ENCODE measurements at places on chromosomes 6 and 20.

DNA sequence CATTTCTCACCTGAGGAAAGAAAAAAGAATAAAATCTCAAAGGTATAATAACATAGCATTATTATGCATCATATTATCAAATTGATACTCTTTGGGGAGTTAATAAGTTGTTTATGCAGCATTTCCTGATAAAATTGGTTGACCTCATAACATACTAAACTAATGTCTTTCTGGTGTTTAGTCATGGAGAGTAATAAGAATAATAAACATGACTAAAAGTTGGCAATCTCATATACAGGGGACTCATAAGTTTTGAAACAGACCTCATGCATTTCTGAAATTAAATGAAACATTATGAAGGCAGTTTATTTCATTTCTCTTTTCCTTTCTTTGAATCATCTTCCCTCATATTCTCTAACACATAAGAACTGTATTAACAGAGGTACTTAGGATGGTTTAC, 60.5 kb upstream of the PRDM1 start:
- no peak for DNase-seq

GRCh38 chr6:8733879-8734278, 298.5 kb upstream of the SLC35B3 start:
- no peak for DNase-seq

DNA sequence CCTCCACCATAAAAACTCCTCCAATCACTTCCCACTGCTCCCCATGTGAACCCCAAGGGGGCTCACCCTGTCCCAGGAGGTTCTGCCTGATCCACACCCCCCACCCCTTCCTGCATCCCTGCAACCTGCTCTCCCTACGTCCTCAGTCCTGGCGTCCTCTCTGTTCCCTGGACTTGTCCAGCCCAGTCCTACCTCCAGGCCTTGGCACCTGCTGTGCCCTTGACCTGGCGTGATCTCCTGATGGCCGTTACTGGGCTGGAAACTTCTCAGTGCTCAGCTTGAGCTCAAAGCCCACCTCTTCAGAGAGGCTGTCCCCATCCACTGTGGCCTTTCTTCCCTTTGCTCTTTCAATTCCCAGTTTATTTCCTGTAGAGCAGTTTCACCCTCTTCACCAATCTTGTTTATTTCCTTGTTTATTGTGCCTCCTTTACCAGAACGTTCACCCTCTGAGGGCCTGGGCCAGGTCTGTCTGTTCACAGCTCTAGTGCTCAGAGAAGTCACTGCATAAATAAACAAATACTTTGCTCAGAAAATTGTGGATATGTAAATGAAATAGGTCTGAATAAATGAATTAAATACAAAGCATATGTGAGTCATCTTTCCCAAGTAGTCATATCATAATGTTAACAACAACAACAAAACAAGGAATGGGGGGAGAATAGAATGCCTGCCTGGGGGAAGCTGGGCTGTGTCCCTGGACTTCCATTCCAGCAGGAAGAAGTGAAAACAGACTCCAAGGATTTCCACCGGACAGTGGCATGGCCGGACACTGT, 175.7 kb upstream of the SULF2 start:
- no peak for DNase-seq

DNA sequence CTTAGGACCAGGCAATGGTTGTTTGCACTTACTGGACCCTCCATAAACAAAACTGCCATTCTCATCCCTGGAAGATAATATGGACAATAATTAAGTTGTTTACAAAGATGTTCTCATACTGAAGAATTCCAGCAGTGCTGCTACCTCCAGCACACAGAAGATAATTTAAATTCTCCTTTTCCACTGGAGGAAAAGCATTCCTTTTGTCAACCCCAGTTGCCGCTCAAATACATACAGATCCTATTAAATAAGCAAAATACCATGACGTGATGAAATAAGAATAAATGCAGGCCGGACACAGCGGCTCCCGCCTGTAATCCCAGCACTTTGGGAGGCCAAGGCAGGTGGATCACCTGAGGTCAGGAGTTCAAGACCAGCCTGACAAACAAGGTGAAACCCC, 54.5 kb upstream of the IPCEF1 start:
- DNase-seq, result no peak

- no peak for DNase-seq
Measured at GRCh38 chr6:76004202-76004601, 68.3 kb downstream of the IMPG1 start.

DNA sequence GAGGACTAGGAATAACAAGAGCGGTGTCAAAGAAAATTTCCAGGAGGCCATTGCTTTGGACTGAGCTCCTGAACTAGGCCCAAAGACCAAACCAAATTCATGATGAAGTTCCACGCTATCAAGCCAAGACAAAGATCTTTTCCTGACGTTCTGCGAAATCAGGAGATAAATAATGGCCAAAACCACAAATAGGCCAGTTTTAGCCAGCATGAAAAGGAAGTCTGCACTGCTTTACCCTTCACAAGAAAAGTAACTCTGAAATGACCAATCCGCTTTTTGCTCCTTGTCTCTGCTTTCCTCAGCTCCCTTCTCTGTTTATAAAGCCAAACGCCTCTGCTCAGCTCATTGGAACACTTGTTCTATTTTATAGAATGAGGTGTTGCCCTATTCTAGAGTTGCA, 6.7 kb downstream of the NCOA5 start:
- no peak for DNase-seq

- DNase-seq, result no peak
Measured at GRCh38 chr20:63215101-63216040, 560 bp downstream of the YTHDF1 start.

GRCh38 chr20:20375862-20376261, 8.0 kb downstream of the INSM1 start:
- no peak for DNase-seq

GRCh38 chr6:157842212-157842611, 19.2 kb downstream of the SNX9 start:
- DNase-seq, result no peak

DNA sequence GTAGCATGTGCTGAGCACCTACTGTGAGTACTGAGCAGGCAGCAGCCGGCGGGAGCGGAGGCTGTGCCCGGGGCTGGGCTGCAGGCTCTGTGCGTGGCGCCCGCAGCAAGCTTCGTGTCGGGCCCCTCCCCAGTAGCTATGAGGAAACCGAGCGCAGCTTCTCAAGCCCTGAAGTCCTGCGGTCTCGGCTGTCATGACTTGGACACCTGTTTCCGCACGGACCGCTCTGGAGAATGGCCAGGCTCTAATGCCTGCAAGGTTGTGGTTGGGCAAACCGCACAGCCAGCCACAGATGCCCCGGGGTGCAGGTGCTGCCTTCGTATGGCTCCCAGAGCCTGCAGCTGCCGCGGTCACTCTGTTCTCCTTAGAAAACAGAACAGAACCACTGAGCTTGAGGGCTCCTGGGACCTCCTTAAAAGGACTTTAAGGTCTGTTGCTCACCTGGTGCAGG, 33.7 kb downstream of the PYGB start:
- no peak for DNase-seq

- DNase-seq, result no peak
Measured at GRCh38 chr20:15851576-15852215, 721.6 kb downstream of the KIF16B start.

GRCh38 chr6:1039746-1040145, 272.2 kb upstream of the FOXQ1 start:
- no peak for DNase-seq

- DNase-seq, result no peak
Measured at GRCh38 chr20:50514750-50515149, 4.6 kb downstream of the PTPN1 start.

DNA sequence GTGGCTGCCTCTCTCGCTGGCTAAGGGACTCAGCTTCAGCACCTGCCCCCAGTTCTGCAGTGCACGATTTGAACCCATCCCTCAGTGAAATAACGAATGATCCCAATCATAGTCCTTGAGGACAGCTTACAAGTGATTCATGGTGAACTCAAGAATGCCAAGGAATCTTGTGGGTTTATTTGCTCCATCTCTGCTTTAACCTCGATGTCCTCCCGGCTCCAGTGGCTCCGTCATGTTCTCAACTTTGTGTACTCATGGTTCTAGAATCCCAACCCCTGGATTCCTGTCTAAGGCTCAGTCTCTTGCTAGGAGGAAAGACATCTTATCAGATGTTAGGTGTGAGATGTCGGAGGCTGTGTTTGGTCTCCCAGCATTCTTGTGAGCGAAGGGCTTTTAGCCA, 29.0 kb upstream of the GTSF1L start:
- no peak for DNase-seq

GRCh38 chr6:166277892-166278578, 30.2 kb downstream of the PRR18 start:
- DNase-seq, result no peak

DNA sequence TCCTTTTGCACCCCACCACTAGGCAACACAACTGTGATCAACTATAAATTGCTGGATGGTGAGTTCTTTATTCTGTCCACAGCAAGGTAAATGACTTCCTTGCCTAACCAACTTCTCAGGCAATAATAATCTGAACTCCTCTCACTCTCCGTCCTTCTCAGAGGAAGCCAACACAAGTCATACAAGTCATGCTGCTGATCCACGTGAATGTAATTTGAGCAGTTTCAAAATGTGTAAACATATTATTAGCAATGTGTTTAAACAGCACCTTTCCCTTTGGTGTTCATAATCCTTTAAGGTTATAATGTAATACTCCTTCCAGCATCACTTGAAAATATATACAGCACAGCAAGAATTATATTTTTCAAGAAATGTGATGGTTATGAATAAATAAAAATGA, 127.9 kb downstream of the QRSL1 start:
- no peak for DNase-seq

- DNase-seq, result no peak
Measured at GRCh38 chr6:105067329-105067728, 110.4 kb downstream of the LIN28B start.

GRCh38 chr6:4939241-4939640, 64.6 kb downstream of the RPP40 start:
- DNase-seq, result no peak
